ENCODE measurements at places on chromosomes 1 and 21.

- no peak for DNase-seq
Measured at GRCh38 chr1:233233508-233234040, 62.0 kb downstream of the PCNX2 start.

DNA sequence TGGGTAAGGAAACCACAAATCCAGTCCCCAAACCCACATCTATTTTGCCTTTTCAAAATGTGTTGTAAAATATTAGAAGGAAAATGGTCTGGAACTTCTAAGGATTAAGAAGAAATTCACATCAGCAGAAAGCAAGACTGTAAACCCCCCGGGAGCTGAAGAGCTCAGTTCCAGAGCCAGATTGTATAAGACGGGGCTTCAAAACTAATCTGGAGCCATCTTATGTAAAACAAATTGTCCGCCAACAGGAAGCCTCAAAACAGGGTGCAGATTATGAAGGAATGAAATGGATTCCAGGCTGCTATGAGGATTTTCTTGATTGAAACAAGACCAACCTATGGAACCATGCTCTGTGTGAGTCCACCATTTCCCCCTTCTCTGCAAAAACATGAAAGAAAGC is 25.1 kb upstream of the HUNK start:
- DNase-seq = no peak

GRCh38 chr21:42208801-42209490 is 10.0 kb upstream of the ABCG1 start:
- no peak for DNase-seq

DNA sequence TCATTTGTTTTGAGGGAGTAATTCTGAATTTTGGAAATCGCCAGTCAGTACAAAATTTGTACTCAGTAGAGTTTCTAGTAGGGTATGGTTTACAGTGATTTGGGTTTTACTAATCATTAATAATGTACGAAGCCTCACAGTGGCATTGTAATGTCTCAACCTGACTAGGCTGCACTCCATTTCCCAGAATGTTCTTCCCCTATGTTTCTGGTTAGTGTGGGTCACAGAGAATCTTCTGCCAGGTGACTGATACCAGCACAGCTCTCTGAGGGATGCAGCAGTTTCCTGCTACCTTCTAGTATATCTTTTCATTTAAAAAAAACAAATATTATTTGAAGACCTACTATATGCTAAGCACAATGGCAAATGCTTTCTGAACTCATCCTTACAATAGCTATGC is 112.9 kb downstream of the PTPN14 start:
- DNase-seq = no peak

DNA sequence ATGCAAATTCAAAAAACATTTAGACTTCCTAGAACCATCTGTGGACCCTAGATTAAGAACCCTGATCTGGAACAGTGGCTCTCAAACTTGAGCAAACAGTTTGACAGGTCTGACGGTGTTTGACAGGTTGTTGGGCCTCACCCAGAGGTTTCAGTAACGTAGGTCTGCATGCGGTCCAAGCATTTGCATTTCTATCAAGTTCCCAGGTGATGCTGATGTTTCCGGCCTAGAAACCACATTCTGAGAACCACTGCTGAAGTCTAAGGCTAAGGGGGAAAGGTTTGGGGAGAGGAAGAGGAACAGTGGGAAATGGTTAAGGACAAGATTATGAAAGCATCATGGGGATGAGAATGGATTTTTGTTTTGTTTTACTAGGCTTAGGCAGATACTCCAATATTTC is 48.6 kb downstream of the MDM4 start:
- peak; percentile 27 for DNase-seq

GRCh38 chr1:72037745-72038343 is 244.5 kb downstream of the NEGR1 start:
- DNase-seq = no peak

DNA sequence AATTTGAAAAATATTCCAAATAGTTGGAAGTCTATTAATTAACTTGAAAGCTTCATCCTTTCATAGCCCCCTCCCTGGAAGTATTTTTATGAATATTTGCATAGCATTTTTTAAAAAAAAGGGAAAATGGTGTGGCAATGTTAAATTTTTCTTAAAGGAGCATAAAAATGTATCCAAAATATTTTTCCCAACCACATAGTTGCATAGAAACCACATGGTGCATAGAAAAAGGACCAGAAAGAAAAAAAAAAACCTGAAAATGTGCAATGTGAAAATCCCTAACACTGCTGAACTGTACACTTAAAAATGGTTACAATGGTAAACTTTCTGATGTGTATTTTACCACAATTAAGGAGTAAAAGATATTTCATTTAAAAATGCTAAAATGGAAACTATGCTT is 8.0 kb downstream of the C1orf167 start:
- no peak for DNase-seq

DNA sequence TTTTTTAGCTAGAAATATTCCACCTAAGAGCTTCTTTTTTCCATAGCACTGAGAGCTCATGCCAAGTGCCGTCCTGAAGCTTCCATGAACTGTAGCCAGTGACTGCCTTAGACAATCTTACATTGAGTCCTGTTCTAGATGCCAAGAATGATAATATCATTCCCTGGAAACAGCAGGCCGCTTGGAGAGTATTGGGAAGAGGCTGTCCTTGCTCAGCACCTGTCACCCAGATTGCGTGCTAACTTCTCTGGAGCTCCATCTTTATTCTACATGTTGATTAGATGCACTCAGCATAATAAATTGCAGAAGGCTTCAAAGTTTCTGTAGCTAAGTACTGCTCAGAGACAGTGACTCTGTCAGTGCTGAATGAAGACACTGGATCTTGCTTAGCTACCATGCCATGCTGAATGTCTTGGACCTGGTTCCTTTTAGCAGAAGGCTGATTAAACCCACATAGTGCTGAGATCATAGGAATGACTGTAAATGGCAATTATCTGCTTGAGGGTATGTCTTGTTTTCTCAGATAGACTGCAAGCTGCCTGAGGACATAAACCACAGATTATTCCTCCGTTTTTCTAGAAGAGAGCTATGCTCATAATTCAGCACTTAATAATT is 83.1 kb upstream of the IRF2BP2 start:
- DNase-seq = no peak

DNA sequence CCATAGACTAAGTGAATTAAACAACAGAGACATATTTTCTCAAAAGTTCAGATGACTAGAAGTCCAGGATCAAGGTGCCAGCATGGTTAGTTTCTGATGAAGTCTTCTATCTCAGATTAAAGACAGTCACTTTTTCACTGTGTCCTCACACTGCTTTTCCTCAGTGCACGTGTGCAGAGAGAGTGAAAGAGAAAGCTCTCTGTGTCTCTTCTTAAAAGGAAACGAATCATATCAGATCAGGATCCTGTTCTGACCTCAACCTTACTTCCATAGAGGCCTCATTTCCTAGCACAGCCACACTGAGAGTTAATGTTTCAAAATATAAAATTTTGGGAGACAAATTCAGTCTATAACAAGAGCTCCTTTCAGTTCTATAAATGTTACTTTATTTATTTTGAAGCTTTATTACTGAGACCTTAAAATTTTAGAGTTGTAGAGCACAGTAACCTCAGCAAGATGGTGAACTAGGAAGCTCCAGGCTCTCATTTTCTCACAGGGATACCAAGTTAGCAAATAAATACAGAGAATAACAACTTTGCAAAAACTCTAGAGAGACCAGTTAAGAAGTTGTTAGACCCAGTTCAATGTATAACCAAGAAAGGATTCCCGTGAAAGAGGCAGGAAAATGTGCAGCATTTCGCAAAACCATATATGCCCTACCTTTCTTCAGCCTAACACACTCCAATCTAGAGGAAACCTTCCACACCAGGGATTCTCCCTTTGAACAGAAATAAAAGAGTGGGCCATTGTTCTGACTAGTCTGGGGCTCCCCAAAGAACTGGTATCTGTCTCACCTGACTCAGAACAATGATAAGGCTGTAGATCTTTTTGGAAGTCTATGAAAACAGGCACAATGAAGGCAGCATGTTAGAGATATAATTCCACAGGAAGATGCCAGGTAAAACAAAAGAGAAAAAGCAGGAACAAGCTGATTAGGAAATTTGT is 372.2 kb downstream of the MRPL39 start:
- no peak for DNase-seq

GRCh38 chr1:87572891-87573290 is 244.2 kb downstream of the LMO4 start:
- no peak for DNase-seq

DNA sequence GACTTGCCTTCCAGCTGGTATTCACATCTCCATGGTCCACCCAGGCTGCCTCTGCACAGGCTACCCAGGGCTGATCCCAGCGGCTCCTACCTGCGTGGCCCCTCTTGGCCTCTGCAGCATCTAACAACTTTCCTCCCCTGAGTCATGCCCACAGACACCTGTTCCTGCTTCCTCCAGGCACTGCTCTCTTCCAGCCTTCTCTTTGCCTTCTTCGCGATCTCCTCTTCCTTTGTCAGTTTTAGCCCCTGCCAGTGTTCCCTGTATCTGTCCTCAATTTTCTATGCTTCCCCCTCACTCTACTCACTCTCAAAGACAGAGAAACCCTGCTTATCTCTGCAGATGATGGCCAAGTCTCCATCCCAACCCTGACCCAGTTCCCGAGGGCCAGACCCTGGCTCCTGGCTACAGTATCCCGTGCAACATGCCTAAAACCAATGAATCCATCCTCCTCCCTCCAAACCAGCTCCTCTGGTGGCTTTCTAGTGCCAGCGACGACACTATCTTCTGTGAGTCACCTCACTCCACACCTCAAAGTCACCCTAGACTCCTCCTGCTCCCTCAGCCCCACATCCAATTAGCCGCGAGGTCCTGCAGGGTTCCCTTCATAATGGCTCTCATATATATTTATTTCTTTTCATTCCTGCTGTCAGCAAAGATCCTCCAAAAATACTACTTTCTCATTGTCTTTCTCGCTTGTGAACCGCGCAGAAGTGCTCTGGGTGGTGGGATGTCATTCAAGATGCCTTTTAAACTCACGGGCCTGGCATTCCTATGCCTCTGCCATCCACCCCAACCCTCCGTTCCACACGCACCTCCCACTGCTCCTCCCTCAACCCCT is 259.2 kb downstream of the TOMM20 start:
- DNase-seq = no peak

Measured in activated T-cell treated with anti-CD3 and anti-CD28 coated beads, Interleukin-2, amount 50 U/mL, for 24 hours (primary cell).